ENCODE measurements at places on chromosomes 6 and 20.

- DNase-seq: no peak
Observed at GRCh38 chr20:49510562-49511122, 28.2 kb upstream of the KCNB1 start.

- no peak for DNase-seq
Observed at GRCh38 chr6:113779656-113780055, 77.5 kb upstream of the MARCKS start.

DNA sequence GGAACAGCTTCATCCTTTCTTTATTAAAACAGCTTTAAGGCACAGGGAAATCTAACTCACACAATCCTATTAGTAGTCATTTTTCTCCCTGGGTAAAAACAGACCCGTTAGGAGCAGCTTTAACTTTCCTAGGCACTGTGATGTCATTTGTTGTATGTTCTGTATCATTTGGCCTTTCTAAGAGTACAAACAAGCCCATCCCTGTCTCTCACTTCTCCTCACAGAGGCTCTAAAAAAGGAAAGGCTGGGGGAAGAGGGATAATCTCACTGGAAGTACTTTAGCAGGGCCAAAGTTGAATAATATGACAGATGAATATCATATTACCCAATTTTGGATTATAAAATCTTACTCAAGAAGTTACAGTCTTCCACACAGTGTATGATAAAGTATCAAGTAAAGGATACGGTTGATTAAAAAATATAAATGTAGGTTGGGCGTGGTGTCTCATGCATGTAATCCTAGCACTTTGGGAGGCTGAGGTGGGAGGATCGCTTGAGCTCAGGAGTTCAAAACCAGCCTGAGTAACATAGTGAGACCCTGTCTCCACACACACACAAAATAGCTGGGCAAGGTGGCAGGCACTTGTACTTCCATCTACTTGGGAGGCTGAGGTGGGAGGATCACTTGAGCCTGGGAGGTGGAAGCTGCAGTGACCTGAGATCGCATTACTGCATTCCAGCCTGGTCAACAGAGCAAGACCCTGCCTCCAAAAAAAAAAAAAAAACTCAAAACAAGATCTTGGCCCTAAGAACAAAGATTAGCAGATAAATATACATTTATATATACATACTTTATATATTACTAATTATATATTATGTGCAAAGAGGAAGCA lies 7.9 kb downstream of the NUDT3 start:
- no peak for DNase-seq

- DNase-seq: no peak
Observed at GRCh38 chr6:170153436-170154319, 137.2 kb downstream of the DLL1 start.

GRCh38 chr6:157990321-157991066 lies 8.8 kb downstream of the SYNJ2 start:
- DNase-seq: no peak

- no peak for DNase-seq
Observed at GRCh38 chr20:62815066-62815991, 1.5 kb upstream of the COL9A3 start.

GRCh38 chr6:54706844-54707605 lies 139.5 kb upstream of the FAM83B start:
- no peak for DNase-seq

- DNase-seq: no peak
Observed at GRCh38 chr20:22962567-22963439, 72.3 kb upstream of the SSTR4 start.

DNA sequence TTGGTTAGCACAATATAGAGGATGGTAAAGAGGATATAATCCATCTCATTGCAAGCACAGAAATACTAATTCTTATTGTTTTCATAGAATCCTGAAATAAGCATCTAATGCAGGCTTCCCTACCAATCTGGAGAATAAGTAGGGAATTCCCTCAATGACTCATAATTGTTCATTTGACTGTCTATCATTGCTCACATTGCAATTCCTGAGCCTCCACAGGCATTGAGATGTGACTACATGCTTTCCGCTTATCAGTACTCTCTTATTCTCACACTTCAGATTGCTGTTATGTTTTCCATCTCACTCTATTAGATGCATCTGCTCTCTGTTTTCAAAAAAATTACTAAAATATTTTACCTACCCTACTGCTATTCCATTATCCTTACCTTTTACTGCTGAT lies 216.2 kb upstream of the PRSS16 start:
- no peak for DNase-seq

DNA sequence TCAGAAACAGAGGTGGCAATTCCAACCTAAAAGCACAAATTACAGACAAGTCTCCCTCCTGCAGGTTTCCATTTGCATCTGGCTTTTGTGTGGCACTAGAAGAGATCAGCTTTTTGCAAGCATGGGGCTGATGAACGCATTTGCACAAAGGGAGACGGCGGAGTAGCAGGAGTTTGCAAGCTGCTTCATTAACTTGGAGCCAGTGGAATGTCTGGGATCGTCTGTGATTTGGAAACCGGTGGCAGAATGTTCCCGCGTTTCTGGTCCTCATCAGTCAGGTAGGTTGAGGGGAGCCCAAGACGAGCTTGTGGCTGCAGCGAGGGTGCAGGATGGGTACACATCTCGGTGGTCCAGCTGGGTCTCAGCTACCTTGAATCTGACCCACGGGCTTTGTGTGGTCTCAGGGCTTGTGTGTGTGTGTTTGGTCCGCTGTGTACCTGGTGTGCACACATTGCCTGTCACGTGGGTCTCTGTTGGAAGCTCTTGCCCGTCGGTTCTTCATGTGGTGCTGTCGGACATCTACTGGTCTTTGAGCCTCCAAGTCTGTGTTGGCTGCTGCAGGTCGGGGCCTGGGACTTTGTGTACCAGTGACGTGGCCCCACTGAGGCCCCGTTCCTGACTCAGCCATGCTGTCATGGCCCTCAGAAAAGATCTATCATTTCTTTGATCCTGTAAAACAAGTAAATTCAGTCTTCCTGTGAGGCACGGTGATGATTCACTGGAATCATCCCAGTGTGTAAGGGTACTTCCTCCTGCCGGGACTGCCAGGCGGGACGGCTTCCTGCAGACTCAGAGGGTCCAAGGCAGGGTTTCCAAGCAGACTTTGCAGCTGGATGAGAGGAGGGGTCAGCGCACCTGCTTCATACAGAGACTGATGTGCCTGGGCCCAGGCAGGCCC lies 12.4 kb upstream of the MYT1 start:
- no peak for DNase-seq

DNA sequence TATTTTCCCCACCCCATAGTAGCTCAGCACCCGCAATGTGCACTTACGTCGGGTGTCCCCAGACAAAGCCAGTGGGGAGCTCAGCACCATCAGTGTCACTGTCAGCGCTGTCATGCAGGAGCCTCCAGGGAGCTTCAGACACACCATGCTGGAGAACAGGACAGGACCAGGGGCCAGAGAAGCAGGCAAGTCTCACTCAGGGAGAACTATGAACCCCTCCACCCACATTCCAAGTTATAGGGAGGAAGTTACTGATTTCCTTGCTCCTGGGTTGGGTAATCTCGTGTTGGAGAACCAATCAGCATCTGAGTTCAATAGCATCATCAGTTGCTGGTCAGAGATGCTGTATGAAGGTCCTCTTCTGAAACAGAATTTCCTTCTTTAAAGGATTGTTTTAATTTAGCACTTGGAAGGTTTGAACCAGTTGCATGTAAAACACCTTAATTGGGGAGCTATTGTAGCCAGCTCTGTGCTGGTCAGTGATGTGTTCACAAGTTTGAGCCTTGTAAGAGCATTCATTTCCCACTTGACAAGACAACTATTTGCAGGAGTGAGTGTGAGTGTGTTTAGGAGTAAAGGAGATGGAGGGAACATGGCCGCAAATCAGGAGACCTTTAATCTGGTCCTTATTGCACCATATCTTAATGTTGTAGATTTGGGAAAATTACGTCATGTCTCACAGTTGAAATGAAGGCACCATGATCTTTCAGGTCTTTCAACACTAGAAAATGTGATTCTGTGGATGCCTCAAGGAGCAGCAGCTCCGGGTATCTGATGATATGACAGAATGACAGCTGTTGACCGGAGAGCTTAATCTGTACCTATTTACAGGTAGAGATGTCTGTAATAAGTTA lies at the start of gene HLA-DRB1:
Gene HLA-DRB1 (minus strand): TSS at position 253 of the 854 bp plus-strand sequence. CDS start 106 bp downstream, at position 147.
- DNase-seq: no peak

GRCh38 chr6:4861564-4861963 lies 85.4 kb downstream of the CDYL start:
- DNase-seq: no peak

DNA sequence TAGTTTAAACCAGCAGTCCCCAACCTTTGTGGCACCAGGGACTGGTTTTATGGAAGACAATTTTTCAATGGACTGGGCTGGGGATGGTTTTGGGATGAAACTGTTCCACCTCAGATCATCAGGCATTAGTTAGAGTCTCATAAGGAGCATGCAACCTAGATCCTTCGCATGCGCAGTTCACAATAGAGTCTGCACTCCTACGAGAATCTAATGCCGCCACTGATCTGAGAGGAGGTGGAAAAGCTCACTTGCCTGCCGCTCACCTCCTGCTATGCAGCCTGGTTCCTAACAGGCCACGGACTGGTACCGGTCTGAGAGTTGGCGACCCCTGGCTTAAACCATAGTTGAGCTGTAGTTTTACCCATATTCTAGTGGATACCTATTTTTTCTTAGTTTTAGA lies 154.6 kb downstream of the SLC35F1 start:
- DNase-seq: no peak

- DNase-seq: no peak
Observed at GRCh38 chr6:113595911-113596376, 261.2 kb upstream of the MARCKS start.

DNA sequence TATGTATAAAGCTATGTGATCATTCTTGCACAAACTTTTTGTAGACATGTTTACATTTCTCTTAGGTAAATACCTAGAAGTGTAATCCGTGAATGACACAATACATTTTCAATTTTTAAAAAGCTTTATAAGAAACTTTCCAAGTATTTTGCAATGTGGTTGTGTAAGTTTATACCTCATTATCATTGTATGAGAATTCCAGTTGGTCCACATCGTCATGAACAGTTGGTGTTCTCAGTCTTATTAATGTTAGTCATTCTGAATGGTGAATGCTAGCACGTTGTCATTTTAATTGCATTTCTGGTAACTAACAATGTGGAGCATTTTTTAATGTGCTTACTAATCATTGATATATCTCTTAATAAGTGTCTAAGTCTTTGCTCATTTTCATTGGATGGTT lies 116.5 kb upstream of the F13A1 start:
- no peak for DNase-seq

GRCh38 chr6:47729019-47729418 lies 30.6 kb downstream of the ADGRF4 start:
- no peak for DNase-seq
